ENCODE measurements at places on chromosomes 5 and 9.

GRCh38 chr5:119322312-119322947 lies 33.4 kb upstream of the TNFAIP8 start:
- DNase-seq = no peak

- no peak for DNase-seq
Observed at GRCh38 chr5:91293131-91293530, 90.0 kb downstream of the ARRDC3 start.

DNA sequence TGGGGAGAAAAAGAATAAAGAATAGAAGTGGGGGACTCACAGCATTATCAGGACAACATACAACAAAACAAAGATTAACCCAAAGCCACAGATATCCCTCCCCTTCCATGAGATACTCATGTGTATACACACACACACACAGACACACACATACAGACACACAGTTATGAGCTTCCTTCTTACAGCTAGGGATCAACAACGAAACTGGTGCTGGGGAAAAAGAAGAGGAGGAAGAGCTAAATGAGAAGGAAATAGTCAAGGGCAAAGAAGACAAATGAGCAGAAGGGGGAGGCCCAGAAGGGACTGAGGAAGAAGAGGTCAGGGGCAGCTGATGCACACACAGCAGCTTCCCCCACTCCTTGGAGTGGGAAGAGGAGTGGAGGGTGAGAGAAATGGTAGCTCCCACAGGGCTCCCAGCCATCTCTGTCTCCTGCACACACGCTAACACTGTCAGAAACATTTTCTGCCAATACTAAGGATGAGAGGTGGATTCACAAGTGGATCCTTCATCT lies 66.2 kb downstream of the SIL1 start:
- DNase-seq = no peak

DNA sequence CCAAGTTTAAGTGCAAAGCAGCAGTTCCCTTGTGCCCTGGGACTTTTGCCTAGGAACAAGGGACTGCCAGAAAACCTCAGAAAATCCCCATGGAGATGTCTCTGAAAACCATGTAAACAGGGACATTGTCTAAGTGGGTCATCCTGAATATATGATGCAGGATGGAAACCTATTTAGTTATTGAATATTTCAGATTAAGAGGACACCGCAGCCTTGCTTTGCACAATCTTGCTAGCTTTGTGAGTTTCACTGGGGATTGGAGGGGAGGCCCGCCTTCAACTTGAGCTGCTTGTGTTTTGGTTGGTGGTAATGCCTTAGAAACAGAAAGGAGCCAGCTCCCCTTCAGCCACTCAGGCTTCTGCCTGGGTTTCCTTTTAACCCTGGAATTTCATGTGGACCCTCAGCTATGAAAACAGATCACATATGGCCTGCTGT lies 112.8 kb downstream of the C9orf152 start:
- no peak for DNase-seq

- no peak for DNase-seq
Observed at GRCh38 chr9:133839822-133840329, 101.7 kb upstream of the SARDH start.

GRCh38 chr5:96426831-96427230 lies 6.2 kb downstream of the PCSK1 start:
- DNase-seq = no peak

DNA sequence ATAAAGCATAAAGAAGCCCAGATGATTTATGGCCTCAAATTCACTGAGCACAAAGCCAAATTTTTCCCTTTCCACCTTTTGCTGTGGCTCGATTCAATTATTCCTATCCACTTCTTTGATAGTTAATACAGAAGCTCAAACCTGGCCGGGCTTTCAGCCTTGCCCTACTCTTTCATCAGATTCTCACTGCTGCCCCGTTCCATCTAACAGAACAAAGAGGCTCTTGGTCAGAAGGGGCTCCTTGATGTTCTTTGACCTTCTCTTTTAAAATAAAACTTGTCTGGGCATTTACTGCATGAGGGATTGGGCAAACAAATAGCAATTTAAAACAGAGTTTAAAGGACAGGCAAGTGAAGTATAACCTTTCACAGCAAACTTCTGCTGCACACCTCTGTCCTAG lies 9.8 kb downstream of the GRXCR2 start:
- DNase-seq = no peak

- DNase-seq = no peak
Observed at GRCh38 chr5:6454628-6455053, 6.0 kb downstream of the UBE2QL1 start.

GRCh38 chr5:97009212-97009898 lies 73.5 kb downstream of the LNPEP start:
- DNase-seq = no peak

DNA sequence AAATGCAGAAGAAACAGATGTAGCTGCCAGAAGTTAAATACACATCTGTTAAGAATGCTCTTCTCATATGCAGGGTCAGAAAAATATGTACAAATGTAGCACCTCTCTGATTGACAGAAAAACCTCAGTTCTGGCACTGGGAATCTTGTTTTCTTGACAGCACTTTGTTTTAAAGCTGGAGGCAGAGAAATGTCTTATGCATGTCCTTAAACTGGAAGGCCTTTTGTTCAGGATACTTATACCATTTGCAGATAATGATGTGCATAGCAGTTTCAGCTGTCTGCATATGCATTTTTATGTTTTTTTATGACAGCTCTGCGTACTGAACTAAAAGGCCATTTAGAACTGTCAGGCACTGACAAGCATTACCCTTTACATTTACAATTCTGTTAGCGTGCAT lies 567.9 kb downstream of the EBF1 start:
- DNase-seq = no peak

DNA sequence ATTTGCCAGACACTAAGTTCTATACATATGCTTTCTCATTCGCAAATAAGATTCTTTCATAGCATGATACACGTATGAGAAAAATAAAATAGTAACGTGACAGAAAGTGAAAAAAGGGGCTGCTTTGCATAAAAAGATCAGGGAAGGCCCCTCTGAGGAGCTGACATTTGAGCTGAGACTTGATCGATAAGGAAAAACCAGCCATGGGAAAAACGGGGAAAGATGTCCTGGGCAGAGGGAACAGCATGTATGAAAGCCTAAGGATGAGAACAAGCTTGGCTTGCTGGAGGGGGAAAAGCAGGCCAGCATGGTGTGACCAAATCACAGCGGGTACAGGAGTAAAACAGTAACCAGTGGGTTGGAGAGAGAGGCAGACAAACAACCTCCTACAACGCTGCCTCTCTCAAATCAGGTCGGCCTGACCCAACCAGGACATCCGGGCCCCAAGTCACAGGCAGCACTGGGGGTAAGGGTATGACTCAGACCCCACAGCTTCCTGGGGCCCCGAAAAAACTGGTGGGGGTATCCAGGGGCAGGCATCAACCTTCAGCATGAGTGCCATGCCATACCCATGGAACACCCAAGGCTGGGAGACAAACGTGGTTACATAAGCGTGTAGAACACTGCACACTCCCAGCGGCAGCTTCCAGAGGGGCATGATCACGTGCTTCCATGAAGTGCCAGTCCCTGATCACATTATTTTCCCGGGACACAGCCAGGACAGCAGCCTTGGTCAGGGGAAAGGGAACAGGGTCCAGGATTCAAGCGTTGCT lies 2.2 kb downstream of the TNIP1 start:
- DNase-seq = peak; percentile 85

- no peak for DNase-seq
Observed at GRCh38 chr5:175335691-175336090, 108.3 kb downstream of the DRD1 start.

DNA sequence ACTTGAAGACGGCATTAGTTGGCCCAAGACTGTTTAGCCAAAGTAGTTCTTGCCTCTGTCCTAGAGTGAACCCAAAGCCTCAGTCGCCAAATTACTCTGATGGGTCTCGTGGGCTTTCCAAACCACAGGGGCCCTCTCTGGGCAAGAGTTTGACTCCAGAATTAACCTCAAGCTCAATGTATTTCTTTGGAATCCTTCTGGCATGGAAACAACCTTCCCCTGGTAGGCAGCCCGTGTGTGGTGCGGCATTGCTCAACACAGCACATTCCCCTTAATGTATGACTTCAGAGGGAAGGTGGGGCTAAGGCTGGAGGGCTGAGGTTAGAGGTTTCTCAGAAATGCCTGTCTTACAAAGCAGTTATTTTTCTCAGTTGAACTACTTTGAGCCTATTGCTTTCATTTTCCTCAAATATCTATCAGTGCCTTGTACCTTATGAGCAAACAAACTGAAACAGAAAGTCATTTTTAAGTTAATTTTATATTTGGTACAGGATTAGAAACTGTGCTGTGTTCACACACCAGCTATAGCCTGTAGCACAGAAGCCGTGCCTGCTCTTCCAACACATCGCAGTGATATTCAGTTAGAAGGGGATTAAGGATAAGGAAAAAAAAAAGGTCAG lies 123.9 kb upstream of the HAPLN1 start:
- DNase-seq = peak; percentile 5

- no peak for DNase-seq
Observed at GRCh38 chr9:14687042-14687719, 6.1 kb downstream of the ZDHHC21 start.

DNA sequence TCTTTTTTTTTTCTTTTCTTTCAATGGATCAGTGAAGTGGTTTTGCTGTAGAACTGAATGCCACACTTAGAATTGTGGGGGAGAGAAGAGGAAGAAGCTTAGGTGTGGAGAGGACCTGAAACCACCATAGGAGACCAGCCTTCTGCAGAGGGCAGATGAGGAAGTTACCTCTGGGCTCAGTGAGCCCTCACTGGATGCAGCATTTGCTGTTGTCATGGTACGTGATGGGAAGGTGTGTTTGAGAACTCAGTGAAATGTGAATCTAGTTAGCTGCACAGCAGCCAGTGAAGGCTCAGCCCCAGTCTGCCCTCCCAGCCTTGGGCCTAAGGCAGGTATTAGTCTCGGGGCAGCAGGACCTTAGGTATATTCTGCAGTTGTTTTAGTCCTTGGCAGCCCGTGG lies 17.5 kb downstream of the CYFIP2 start:
- no peak for DNase-seq

DNA sequence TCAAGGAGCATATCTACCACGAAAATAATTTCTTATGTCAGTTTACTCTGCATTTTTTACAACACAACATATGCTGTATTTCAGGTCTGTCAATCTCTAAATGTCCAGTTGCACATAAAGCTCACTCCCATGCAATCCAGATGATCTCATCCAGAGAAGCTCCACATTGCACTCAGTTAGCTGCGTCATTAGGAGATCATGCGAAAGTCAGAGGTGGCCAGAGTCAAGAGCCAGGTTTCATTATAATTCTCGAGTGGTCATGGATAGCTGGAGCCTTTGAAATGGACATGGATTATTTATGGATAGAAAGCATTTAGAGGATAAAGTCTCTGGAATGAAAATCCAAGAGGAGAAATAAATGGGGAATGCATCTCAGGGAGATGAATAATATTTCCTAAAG lies 232.3 kb downstream of the GAS1 start:
- DNase-seq = no peak

DNA sequence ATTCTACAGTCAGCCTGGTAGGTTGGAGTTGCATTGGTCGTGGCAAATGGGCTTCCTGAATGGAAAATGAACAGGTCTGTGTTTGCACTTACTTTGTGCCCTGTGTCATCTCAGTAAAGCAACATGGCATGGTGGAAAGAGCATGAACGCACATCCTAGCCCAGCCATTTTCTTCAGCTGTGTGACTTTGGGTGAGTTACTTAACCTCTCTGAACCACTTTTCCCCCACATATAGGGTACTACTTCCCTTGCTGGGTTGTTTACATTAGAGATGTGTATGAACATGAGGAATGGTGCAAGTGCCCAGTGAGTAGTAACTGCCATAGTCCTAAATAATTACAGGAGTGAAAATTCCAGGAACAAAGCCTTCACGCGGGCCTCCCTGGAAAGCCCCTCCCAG lies 83.6 kb downstream of the MVB12B start:
- no peak for DNase-seq

- DNase-seq = no peak
Observed at GRCh38 chr5:56251440-56251839, 18.3 kb upstream of the ANKRD55 start.

DNA sequence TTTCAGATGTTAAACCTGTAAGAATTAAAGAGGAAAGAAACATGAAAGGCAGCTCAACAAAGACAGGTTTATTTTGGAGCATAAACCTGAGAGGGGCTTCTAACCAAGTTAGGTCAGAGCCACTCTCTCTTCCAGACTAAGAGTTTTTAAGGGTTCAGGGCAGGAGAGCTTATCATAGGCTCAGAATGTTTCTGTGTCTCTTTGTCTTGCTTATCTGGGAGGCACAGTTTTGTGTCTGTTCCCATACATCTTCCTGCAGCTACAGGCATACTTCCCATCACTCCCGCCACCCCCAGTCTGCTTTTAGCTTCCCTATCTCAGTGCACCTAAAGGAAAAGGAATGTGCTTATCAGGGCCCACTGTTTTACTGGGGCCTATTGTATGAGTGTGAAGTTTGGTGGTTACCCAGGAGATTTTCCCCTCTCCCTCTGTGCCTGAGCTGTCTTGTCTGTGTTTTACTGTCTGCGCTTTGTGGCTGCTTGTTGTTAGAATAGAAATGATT lies 21.9 kb downstream of the CD14 start:
- DNase-seq = no peak

DNA sequence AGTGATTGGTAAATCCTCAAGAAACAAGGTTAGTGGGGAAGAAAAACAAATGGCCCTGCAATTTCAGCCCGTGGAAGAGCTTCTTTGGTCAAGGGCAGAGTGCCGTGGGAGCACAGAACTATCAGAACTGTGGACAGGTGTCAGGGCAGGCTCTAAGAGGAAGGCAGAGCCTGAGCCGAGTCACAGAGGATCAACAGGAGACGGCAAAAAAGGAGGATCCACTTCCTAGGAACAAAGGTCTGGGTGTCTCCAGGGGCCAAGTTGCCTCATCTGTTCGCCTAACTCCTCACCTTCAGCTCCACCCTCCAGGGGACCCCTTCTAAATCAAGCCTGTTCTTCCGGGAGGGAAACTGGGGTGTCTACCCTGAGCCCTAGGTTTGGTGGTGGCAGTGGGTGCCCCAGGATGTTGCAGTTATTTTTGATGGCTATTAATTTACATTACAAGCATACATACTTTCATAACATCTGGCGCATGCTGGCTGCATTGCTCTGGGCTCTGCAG lies 88.0 kb downstream of the FEM1C start:
- no peak for DNase-seq

DNA sequence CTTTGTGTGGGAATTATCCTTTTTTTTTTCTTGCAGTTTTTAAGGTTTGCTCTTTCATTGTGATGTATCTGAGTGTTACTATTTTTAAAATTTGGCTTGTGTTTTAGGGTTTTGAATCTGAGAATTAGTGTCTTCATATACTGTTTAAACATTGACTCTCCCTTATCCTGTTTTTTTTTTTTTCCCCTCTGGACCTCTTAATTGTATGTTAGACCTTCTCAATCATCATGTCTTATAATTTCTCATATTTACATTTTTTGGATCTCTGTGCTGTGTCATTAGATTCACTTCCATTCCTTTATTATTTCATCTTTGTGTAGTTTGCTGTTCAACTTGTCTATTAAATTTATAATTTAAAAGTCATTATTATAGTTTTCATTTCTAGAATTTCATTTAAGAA lies 47.0 kb downstream of the SCAMP1 start:
- no peak for DNase-seq

- no peak for DNase-seq
Observed at GRCh38 chr9:111020594-111020993, 17.7 kb downstream of the LPAR1 start.

- DNase-seq = no peak
Observed at GRCh38 chr9:3756071-3756470, 230.3 kb upstream of the RFX3 start.

GRCh38 chr5:132027027-132027426 lies 15.6 kb upstream of the ACSL6 start:
- no peak for DNase-seq

Data from activated CD4-positive, alpha-beta T cell treated with anti-CD3 and anti-CD28 coated beads for 48 hours (primary cell).